ENCODE measurements at places on chromosomes 11 and 22.

- no peak for ATAC-seq
These were observed 90.6 kb downstream of the CCDC83 start for GRCh38 chr11:85945788-85946187.

GRCh38 chr11:17840101-17840548 is 105.5 kb downstream of the KCNC1 start:
- no peak for ATAC-seq

DNA sequence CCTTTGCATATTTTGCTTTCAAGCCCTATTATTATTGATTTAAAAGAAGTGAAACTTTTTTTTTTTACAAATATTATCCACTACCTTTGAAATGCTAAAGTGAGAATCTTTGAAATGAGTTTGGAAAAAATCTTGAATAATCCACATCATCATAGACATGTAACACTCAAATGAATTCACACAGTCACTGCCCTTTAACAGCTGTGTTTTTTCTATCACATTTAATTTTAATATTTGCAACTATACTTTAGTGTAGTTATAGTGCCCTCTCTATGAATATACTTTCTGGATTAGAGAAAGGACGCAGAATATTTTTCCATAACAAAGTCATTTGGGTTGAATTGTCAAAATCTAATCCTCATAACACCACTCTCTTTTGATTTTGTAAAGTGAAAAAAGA is 37.9 kb upstream of the MTMR2 start:
- no peak for ATAC-seq

- no peak for ATAC-seq
These were observed 68.3 kb upstream of the CRYBB3 start for GRCh38 chr22:25131198-25131887.

- ATAC-seq: no peak
These were observed 13.3 kb upstream of the CABP7 start for GRCh38 chr22:29706486-29706885.

DNA sequence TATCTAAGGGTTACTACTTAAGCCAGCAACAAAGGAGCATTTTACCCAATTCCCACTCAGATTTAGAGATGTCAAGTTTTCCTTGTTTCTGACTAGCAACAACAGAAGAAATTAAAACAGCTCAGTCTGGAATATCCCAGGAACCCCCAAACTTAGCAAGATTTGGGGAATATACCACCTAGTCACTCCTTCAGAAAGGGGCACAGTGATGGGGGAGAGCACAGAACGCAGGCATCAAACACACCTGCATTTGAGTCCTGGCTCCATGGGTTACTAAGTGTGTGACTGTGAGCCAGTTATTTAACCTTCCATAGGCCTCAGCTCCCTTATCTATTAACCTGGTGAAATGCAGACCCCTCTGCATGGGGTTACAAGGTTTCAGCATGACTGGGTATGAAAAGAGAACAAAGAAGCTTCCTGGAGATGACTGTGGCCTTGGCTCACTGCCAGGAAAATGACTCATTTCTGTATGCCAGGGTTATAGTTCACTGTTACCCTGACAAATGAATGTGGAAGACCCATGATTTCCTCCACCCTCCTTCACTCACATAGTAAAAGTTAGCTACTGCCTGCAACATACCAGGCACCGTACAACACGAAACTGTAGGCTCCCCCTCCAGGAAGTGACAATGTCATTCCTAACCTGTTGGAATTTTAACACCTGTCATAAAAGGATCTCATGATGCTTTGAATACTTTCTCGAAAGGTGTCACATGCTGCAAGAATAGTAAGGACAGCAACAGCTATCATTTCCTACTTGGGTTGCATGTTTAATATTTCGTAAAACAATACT is 79.6 kb downstream of the ME3 start:
- ATAC-seq: peak; percentile 85

DNA sequence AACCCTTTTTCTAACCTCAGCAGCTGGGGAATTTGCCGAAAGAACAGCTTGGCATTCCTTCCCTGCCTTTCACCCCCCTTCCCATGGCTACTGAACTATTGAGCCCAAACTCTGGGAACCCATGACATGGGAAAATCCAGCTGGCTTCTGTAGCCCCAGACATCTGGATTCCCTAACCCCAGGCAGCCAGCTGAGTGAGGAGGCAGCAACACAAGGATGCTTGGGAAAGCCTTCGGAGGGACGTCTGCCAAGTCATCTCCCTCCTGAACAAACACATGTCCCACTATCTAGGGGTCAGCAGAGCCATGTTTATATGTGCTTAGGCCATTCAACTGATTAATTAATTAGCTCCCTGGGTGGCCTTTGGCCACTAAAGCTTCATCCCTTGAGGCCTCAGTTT is 21.6 kb downstream of the LRRC55 start:
- no peak for ATAC-seq

DNA sequence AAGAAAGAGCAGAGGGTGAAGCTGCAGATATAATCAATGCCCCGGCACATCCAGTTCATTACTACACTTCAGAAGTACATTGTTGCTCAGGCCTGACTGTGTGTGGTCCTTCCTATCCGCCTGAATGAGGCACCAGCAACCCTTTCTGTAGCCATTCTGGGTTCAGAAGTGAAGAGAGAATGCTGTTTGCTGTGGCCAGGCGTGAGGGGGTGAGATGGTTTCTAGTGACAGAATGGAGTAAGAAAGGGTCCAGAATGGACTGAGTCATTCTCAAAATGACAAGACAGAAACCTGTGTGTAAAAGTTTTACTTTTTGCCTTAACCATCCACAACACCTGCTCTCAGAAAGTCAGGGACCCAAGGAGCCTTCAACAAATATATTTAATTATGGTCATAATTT is 334.8 kb downstream of the GUCY1A2 start:
- no peak for ATAC-seq

DNA sequence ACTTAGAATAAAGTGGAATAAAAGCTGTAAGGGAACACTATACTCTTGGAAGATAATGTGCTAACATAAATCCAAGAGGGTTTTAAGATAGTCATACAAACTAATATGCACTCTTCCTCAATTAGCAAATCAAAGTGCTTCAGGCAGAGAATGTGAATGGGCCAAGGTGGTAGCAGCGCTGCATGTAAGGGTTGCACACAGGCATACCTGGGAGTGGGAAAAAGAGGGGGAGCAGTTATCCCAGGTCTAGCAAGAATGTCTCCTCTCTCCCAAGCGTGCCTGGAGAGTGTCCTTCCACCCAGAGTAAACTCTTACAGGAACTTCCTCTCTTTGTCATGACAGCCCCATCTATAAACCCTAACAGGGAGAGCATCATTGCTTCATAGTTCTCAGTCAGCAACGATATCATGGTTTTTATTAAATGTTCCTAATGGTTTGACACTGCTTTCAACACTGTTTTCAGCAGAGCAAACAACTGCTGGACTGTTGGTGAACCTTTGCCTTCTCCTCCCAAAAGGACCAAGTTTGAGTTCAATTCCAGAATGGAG is 61.6 kb downstream of the SYTL2 start:
- no peak for ATAC-seq

DNA sequence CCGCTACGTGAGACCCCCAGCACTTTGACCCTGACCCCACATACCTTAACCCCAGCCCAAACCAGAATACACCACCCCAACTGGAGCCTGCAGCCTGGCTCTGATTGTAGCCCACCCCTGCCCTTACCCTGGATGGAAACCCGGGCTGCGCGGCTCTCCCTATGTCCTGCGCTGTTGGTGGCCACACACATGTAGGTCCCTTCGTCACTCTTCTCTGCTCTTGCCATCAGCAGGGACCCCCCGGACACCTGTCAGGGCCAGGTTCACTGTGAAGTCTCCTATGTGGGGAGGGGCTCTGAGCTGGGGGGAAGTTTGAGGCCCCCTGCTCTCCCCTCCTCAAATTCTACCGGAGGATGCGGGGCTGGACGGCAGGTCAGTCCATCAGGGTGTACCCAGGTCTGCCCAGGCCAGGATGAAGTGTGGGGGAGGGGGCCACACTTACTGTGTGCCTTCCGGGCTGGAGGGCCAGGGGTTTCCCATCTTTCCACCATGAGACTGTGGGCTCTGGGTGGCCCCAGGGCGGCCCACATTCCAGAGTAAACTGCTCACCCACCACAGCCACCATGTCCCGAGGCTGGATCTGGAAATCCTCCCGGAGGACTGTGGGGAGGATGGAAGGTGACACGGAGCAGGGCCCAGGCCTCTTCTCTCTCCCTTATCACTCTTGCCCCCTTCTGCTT is 1.5 kb downstream of the ROBO4 start:
- no peak for ATAC-seq

DNA sequence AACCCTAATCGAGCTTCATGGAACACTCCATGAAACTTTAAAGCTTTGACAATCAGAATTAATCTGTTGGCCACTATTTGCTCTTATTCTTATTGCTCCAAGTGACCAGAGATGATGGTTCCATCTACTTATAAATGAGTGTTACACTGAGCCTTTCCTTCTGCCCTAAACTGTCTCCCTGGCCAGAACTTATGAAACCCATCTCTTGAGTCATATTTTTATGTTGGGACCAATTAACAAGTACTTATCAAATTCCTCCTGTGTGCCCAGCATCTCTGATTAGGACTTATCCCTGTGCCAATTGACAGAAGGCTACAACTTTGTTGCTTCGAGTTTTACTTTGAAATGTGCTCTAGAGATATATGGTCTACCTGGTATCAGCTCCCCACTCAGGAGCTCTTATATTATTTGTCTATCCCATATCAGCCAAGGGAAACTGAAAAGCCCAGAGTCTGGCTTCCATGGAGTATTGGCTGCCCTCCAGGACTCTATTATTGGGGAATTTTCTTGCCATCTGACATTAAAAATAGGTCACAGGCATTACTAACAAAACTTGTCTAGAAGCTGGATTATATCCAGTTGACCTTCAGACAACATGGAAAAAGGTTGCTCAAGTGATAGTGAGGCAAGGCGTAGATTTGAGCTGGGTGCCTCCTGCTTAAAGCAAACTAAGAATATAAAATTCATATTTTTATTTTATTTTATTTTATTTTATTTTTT is 8.8 kb downstream of the KREMEN1 start:
- no peak for ATAC-seq

DNA sequence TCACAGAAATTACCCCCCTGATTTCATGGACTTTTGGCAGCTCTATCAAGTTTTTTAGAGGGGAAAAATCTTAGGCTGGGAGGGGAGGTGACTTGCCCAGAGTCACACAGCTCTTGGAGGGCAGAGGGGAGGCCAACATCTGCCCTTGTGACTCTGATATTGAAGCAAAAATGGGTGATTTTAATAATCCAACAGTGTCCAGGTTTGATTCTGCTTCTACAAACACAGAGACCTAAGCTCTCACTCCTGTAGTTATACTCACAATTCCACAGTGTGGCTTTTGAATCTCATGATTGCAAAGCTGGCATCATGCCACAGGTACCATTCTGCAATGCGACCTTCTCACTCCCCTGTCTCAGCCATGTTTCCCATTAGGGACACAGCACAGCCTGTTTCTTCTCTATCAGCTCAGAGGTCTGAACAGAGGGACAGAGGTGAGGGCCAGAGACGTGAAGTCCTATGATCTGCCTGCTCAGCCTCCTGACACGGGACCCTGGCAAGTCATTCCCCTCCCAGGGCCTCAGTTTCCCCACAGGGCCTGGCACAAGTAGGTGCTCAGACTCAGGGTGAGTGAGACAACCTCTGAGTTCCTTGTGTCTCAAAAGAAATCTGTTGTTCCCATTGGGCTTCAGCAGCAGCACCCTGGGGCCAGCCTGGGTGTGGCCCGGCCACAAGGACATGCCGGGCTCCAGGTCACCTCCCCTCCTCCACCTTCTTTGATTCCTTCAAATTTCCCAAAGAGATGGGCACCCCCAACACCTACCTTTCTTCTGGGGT is 766 bp downstream of the APOL2 start:
- peak; percentile 18 for ATAC-seq

DNA sequence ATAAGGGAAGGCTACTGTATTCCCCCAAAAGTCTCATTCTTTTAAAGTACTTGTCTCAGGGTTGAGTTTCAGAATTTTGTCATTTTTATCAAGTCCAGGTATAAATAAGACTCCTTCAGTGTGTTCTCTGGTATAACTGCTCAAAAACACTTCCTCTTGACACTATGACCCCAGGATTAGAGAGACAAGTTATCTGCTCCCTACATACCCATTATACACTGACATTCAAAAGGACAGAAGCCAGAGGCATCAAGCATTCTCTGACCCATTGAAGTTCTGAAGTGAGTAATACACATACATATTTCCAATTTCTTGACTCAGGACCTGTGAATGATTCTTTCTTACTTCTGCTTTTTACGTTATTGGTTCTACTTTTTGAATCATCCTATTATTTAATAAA is 447.8 kb upstream of the CNTN5 start:
- no peak for ATAC-seq

GRCh38 chr11:35969089-35970042 is 25.5 kb downstream of the LDLRAD3 start:
- no peak for ATAC-seq

DNA sequence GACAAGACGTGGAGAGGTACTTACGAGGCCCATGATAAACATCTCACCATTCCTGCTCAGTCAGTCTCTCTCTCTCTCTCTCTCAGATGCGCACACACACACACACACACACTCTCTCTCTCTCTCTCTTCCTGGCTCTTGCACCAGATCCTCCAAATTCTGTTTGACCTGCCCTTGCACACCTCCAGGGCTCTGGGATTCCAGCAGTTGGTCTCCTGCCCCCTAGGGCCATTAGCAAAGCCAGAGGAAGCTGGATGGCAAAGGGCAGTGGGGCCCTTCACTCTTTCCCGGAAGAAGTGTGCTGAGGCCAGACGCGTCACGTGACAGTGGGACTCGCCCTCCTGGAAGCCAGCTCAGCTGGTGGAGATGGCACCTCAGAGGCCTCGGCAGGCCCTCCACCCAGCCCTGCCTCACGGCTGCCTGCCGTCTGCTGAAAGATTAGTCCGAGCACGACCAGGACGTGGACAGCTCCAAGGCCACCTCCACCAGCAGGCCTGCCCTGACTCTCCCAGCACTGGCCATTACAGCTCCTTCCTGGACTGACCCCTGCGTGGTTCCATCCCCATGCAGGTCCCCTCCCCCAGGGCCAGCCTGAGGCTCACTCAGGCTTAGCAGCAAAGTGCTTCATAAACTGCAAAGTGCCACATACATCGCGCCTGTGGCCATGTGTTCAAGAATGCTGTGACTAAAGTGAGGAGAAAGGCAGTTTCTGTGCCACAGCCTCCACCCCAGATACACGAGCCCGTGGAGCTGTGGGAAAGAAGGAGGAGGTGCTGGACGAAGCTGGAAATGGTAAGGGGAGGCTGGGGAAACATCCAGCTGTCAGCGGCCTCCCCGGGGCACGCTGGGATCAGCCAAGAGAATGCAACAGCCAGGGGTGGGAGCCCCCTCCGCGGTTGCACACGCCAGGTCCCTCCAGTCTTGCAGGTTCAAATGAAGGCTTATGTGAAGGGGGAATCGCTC is 3.7 kb downstream of the PDGFB start:
- no peak for ATAC-seq

- no peak for ATAC-seq
These were observed 9.7 kb downstream of the KIF18A start for GRCh38 chr11:28098257-28098656.

Data from stimulated activated memory B cell treated with anti-CD40 and anti-IgM and Interleukin-4, amounts not matched to agents 10 μg/mL and 1 μg/mL and 100 μg/mL, for 72 hours (primary cell).